ENCODE measurements at places on chromosomes 7 and 10.

GRCh38 chr7:54785261-54785660 lies 26.2 kb upstream of the SEC61G start:
- DNase-seq = no peak

GRCh38 chr7:116218051-116218645 lies 7.8 kb downstream of the TES start:
- peak; percentile 66 for DNase-seq

GRCh38 chr10:113261161-113261560 lies 291.7 kb upstream of the HABP2 start:
- no peak for DNase-seq

GRCh38 chr10:6665847-6666246 lies 85.8 kb upstream of the PRKCQ start:
- no peak for DNase-seq

- DNase-seq = no peak
These were observed 626 bp downstream of the ZNF804B start for GRCh38 chr7:88760136-88760515.

DNA sequence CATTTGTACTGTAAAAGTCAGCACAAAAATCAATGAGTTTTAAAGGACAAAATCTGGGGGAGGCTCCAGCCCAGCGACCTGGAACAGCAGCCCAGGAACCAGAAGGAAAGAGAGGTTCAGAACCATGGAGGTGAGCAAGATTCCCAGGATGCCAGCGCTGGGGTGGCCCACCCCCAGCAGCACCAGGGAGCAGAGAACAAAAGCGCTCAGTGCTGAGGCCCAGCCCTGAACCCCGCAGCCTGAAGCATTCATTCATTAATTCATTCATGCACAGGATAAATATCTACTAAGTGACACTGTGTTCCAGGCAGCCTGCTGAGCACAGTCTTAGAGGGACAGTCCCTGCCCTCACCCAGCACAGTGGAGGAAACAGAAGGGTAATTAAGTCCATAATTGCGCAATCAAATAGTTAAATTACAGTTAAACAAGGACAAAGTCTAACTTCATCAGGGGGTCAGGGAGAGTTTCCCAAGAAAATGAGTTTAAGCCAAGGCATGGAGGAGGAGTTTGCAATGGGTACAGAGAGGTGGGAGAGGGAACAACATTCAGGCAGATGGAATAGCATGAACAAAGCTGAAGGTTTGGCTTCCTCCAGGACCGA lies 202.3 kb downstream of the GRID1 start:
- DNase-seq = no peak

- DNase-seq = peak; percentile 60
These were observed 407.5 kb upstream of the PRKCQ start for GRCh38 chr10:6987536-6987945.

All from COLO829 (cell line).